Central memory CD4-positive, alpha-beta T cell (primary cell): ENCODE measurements at places on chromosomes 12 and 14.

DNA sequence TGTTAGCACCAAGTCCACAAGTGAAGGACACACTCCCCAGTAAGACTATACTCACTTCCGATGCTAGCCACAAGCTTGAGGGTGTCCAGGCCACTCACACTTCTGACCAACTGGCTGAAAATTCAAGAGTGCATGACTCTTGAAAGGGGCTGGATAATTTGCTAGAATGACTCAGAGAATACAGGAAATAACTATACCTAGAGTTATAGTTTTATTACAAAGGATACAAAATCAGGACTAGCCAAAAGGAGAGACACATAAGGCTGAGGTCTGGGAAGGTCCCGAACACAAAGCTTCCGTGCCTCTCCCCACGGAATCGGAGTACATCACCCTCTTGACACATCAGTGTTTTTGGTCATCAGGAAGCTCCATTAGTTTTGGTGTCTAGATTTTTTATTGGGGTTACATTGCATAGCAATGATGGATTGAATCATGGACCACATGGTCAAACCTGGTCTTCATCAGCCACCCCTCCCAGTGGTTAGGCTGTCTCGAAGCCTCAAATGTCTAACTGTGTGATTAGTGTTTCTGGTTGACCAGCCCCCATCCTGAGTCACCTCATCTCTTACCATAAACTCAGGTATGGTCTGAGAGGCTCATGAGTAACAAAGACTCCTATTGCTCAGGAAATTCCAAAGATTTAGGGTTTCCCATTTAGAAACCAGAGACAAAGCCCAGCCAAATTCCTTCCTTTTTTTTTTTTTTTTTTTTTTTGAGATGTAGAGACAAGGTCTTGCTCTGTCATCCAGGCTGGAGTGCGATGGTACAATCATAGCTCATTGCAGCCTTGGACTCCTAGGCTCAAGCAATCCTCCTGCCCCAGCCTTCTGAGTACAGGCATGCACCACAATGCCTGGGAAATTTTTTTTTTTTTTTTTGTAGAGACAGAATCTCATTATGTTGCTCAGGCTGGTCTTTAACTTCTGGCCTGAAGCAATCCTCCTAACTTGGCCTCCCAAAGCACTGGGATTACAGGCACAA, 472.0 kb upstream of the TBX3 start:
- no peak for DNase-seq

- DNase-seq, result peak; percentile 91
These were observed 89.7 kb upstream of the PARP11 start for GRCh38 chr12:3962631-3963483.

DNA sequence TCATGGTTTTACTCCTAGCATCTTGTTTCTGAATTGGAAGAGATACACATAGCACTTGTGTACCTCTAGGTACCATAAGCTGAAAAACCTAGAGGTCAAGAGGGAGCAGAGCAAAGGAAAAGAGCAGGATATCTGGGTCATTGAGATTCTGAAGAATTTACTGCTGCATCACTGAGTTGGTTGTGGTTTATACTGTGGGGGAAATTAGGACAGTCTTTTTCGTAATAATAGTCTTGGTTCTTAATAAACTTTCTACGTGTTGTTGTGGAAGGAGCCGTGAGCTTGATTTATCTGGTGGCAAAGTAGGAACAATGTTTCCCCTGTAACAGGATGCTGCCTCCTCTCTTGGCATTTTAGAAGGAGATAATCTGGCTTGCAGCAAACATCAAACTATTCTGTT, 80.2 kb downstream of the SLC4A8 start:
- no peak for DNase-seq

DNA sequence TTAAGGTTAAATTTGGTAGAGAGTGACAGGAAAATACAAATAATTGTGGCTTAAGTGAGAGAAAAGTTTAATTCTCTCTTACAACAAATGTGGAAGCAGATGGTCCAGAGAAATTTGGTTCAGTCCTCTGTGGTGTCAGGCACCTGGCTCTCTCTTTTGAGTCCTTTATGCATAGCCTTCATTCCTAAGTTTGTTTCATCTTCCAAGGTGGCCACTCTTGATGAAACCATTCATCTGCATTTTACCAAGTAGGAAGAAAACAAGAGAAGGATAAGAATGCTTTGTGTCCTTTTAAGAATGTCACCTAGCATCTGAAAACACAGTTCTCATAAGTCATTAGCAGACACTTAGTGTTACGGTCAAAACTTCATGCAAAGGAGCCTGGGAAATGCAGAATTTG, 442.5 kb downstream of the CCER1 start:
- DNase-seq, result no peak

GRCh38 chr12:53482626-53483168, 16.6 kb downstream of the MAP3K12 start:
- no peak for DNase-seq

DNA sequence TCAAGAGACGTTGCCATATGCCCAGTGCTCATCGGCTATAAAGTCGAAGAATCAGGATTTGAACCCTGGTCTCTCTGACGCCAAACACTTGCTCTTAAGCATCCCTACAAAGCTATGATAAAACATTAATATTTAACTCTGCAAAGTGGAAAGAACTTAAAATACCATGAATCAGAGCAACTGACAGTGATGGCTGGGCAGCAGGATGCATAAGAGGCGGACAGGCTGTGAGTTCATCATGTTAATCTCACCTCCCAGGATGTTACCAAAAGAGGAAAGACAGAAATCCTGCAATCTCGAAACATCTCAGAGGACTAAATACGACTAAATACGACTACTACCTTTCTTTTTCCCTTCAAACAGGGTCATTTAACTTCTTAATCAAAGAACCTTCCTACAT, 5.8 kb downstream of the DICER1 start:
- no peak for DNase-seq

GRCh38 chr12:38586789-38587188, 270.2 kb downstream of the ALG10B start:
- DNase-seq, result no peak
